T-helper 17 cell (primary cell): ENCODE measurements at places on chromosomes 6 and 20. TPM values are rescaled to one million over a fixed set of nuclear protein-coding genes. Genes with fewer than 3 reads are reported as not detected.

DNA sequence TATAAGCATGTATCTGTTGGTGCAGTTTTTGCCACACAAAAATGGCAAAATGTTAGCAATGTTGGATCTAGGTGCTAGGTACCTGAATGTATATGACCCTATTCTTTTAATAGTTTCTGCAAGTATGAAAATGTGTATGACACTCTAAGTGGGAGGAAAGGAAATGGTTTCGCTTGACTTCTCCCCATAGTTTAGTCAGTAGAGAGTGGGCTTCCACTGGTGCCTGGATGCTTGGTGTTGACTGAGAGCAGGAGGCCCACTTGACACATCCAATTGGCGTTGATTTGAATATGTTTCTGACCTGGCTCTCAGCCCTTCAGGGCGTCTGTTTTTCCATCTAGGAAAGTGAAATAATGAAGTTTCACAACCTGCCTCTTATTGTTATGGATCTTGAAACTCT is 41.8 kb upstream of the GABRR1 start:
- no peak for DNase-seq
- H3K27me3 ChIP-seq: no peaks in the 10 kb centered on the region
- no peak overlapping the region for H3K27ac ChIP-seq
- H3K4me1 ChIP-seq: peaks cover 6% of the 10 kb centered on the region
- no peaks in the 10 kb centered on the region for H3K36me3 ChIP-seq

DNA sequence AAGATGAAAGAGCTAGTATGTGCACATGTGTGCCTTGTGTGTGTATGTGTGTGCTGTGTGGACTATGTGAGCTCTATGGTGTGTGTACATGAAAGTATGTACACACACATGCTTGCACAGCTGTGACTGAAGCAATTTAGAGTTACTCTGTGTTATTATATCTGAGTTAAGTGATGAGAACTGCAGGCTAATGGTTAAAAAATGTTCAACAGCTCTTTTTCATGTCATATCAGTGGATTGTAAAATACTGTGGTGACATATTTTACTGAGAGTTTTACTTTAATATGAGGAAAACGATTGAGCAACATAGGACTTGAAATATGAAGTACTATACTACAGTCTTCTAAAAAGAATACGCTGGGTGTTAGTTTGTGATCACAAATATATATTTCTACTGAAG is 195.7 kb upstream of the KCNK16 start:
- no peaks in the 10 kb centered on the region for H3K36me3 ChIP-seq
- no peak for DNase-seq
- H3K4me1 ChIP-seq: no peaks in the 10 kb centered on the region
- H3K27me3 ChIP-seq: peaks cover 36% of the 10 kb centered on the region

TRIM40 gene
- total RNA-seq: 3.5 TPM

GRCh38 chr6:147222160-147222838 is 18.1 kb downstream of the STXBP5 start:
- no peaks in the 10 kb centered on the region for H3K27me3 ChIP-seq
- H3K27ac ChIP-seq: no peak overlapping the region
- DNase-seq: no peak
- H3K4me3 ChIP-seq: no peak overlapping the region
- H3K36me3 ChIP-seq: peaks cover 4% of the 10 kb centered on the region

GRCh38 chr6:22466665-22467245 is 102.6 kb upstream of the HDGFL1 start:
- no peak overlapping the region for H3K4me3 ChIP-seq
- no peaks in the 10 kb centered on the region for H3K4me1 ChIP-seq
- H3K27me3 ChIP-seq: no peaks in the 10 kb centered on the region
- no peak for DNase-seq

DNA sequence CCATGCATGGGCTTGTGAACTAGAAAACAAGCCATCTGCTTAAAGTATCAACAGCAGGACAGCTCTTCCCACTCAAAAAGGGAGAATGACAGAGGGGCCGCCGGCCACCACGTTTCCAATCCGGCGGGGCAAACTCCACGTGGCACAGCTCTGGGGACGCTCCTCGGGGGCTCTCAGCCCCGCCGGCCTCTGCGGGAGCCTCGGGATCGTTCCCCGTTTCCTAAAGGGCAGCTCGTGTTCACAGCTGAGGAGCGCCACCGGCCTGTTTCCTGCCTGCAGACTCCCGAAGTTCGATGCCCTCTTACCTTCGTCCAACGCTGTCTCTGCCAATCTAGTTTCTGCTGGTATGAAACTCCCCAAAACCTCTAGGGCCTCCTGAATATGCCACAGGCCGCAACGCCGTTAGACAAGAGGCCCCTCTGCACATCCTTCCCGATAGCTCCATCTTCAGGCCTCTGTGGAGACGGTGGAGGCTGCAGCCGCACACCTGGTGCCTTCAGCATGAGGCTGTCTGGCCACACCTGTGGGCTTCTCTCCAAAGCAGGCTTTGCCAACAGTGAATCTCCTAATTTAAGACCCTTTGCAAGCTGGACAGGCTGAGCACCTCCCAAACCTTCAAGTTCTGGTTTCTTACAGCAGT is 46.5 kb downstream of the KCNQ2 start:
- DNase-seq: no peak
- H3K4me3 ChIP-seq: no peak overlapping the region
- no peaks in the 10 kb centered on the region for H3K27me3 ChIP-seq
- H3K36me3 ChIP-seq: peaks cover 2% of the 10 kb centered on the region

DNA sequence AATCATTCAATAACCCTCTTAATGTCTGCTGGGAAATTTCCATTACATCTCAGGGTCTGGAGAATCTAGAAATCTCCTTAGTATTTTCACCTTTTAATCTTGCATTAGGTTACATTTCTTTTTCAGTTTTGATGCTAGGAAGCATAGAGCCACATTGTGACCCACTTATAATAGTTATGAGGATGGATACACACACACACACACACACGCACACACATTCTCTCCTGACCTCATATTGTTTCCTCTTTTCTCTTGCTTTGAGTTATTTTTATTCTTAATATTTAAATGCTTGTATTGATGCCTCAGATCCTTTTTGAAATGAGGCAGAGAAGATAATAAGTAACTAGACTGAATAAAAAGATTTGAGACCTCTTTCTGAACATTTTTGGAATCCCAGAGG is 128.4 kb downstream of the KLHL32 start:
- no peak overlapping the region for H3K4me3 ChIP-seq
- H3K4me1 ChIP-seq: peaks cover 4% of the 10 kb centered on the region
- DNase-seq: no peak
- no peak overlapping the region for H3K27ac ChIP-seq
- H3K27me3 ChIP-seq: no peaks in the 10 kb centered on the region
- peaks cover 4% of the 10 kb centered on the region for H3K36me3 ChIP-seq

TCF15 gene
- total RNA-seq: not detected

PRPH2 gene
- total RNA-seq: not detected

IL17A gene
- 0.50 TPM for total RNA-seq

GRCh38 chr6:16844183-16844582 is 82.9 kb upstream of the ATXN1 start:
- no peak overlapping the region for H3K27ac ChIP-seq
- no peak for DNase-seq
- H3K27me3 ChIP-seq: peaks cover 20% of the 10 kb centered on the region
- H3K4me1 ChIP-seq: peaks cover 2% of the 10 kb centered on the region

GRCh38 chr20:2756056-2756611 is 44.3 kb downstream of the CPXM1 start:
- H3K27ac ChIP-seq: no peak overlapping the region
- peaks cover 31% of the 10 kb centered on the region for H3K27me3 ChIP-seq
- peaks cover 4% of the 10 kb centered on the region for H3K36me3 ChIP-seq
- H3K4me1 ChIP-seq: peaks cover 19% of the 10 kb centered on the region
- no peak overlapping the region for H3K4me3 ChIP-seq

DNA sequence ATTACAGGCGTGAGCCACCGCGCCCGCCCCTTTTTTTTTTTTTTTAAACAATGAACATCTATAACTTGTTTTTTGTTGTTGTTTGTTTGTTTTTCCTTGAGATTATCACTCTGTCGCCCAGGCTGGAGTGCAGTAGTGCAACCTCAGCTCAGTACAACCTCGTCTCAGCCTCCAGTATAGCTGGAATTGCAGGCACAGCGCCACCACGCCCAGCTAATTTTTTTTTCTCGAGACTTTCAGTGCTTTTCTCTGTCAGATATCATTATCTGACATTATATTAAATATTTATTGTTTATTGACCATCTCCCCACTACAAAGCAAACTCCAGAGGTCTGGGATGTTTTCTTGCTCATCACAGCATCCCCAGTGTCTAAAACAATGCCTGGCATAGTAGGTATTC is 2.3 kb upstream of the DLK2 start:
- peaks cover 19% of the 10 kb centered on the region for H3K4me1 ChIP-seq
- peaks cover 8% of the 10 kb centered on the region for H3K36me3 ChIP-seq
- H3K27ac ChIP-seq: no peak overlapping the region

- H3K36me3 ChIP-seq: no peaks in the 10 kb centered on the region
- DNase-seq: no peak
- no peak overlapping the region for H3K27ac ChIP-seq
Observed at GRCh38 chr6:103122766-103123601, 1729.5 kb downstream of the GRIK2 start.

- H3K4me3 ChIP-seq: no peak overlapping the region
- H3K27me3 ChIP-seq: no peaks in the 10 kb centered on the region
- no peak for DNase-seq
- no peak overlapping the region for H3K27ac ChIP-seq
- H3K36me3 ChIP-seq: no peaks in the 10 kb centered on the region
- H3K4me1 ChIP-seq: peaks cover 7% of the 10 kb centered on the region
Observed at GRCh38 chr6:72646604-72647485, 25.0 kb downstream of the KCNQ5 start.

DNA sequence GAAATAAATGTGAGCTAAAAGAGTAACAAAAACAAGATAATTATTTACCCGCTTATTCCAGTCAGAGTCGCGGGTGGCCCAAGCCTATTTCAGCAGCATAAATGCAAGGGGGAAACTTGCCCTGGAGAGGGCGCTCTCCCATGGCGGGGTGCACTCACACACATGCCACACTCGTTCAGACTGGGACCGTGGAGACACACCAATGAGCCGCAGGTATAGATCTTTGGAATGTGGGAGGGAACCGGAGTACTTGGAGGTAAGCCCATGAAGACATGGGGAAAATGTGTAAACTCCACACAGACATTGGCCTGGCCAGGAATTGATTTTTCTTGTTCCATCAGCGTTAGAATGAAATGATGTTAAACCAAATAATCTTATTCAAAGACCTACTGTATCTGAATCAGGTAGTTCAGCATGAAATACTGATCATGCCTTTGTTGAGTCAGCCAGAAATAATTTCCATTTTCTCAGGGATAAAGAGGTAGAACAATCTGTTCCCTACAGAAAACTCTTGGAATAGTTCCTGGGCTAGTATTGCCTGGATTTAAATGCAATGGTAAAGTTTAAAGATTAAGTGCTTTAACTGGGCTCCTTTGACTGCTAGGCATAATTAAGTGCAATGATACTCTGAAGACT is 191.5 kb downstream of the MCHR2 start:
- no peak overlapping the region for H3K27ac ChIP-seq
- DNase-seq: no peak
- H3K27me3 ChIP-seq: peaks cover 22% of the 10 kb centered on the region
- no peak overlapping the region for H3K4me3 ChIP-seq

DNA sequence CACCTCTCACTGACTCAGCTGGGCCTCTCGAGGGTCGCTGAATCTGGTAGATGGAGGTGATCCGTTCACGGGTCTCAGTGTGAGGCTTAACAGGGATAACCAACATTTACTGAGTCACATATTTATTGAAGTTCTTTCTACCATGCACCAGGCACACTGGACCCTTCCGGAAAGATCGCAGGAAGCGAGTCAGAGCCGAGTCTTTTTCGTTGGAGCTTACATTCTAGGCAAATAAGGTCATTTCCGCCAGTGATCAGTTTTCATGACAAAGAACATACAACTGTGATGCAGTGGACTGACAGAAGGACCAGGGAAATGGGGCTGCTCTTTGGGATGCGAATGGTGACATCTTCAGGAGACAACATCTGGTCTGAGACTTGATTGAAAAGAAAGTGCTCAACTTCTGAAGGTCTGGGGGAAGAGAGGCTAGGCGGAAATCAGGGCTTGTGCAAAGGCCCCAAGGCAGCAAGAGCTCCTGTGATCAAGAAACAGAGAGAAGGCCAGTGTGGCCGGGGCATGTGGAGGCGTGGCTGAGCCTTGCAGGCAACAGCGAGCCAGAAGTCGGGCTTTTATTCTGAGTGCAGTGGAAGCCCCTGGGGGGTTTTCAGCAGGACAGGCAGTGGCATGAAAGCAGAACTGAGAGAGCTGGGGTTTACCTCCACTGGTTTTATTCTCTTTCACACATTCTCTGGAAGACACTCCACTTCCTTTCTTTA is 56.7 kb downstream of the APCDD1L start:
- H3K4me1 ChIP-seq: no peaks in the 10 kb centered on the region
- peaks cover 10% of the 10 kb centered on the region for H3K36me3 ChIP-seq
- no peak for DNase-seq
- no peaks in the 10 kb centered on the region for H3K27me3 ChIP-seq
- H3K4me3 ChIP-seq: no peak overlapping the region
- peak overlapping the region; percentile 67 for H3K27ac ChIP-seq

DNA sequence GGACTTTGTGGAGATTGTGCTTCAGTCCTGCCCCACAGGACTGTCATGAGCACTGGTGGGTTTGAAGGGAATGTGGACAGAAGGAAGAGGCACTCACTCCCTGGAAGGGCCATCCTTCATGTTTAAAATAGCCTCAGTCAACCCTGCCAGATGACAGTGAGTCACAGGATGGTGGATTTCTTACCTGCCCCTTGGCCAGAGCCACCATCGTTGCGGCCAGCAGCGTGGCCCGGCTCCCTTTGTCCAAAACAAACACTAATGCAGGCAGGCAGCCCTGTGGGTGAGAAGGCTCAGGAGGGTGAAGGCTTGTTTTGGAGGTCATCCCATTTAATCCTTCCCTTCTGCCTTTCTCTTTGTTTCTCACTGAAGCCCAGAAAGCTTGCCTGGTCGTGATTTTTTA is 422.7 kb downstream of the CD83 start:
- no peaks in the 10 kb centered on the region for H3K36me3 ChIP-seq
- peaks cover 6% of the 10 kb centered on the region for H3K4me1 ChIP-seq

DNA sequence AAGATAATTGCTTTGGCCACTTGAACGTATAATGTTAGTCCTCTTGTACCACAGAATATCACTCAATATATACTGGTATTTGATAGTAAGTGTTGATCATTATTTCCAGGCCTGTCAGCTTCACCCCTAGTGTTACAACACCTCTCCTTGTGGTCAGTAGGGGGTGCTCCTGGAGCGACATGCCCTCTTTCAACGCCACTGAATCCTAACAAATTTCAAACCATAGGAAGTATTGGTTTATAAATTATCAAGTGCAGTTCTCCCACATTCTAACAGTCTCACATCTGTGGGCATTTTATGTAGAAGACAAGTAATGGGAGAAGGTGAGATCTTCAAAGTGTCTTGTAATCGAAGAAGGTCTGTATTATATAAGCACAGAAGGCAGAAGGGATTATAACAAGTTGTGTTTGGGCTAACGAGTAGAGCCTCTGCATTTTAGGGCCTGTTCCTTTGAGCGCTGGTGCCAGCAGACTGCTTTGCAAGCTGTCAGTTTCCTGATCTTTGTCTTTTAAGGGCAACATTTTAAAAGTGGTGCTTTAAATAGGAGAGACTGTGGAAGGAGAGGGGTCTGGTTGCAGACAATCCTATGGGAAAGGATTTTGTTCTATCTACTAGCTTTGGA is 57.1 kb upstream of the CEP162 start:
- H3K4me3 ChIP-seq: no peak overlapping the region
- DNase-seq: no peak
- H3K27me3 ChIP-seq: peaks cover 25% of the 10 kb centered on the region
- H3K27ac ChIP-seq: no peak overlapping the region
- no peaks in the 10 kb centered on the region for H3K4me1 ChIP-seq

MAP7 gene
- total RNA-seq: 0.26 TPM
